Fibroblast of skin of scalp (primary cell): ENCODE measurements at places on chromosomes 11 and 22.
A peak's percentile ranks its signal among the peaks of the same experiment; 100 is the strongest.

- DNase-seq = no peak
Observed at GRCh38 chr11:62603072-62603408, 1.4 kb upstream of the MTA2 start.

GRCh38 chr11:106988151-106989077 is 29.9 kb downstream of the GUCY1A2 start:
- DNase-seq = peak; percentile 66

GRCh38 chr11:81472646-81473045 is 1261.0 kb downstream of the FAM181B start:
- DNase-seq = no peak

DNA sequence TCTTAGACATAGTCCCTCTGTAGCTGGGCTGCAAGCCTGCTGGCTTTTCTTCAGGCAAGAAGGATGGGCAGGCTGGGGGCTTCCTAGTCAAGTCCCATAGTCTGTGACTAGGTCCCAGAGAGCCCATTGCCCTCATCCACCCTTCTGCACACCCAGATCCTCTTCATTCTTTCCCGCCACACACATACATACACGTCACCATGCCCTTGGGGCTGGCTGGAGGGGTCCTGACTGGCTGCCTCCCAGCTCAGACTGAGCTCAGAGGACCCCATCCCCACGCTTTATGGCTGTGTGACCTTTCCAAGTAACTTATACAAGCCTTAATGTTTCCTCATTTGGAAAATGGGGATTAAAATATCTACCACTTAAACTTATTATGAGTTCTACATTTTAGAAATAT is 13.5 kb upstream of the PPFIBP2 start:
- no peak for DNase-seq

DNA sequence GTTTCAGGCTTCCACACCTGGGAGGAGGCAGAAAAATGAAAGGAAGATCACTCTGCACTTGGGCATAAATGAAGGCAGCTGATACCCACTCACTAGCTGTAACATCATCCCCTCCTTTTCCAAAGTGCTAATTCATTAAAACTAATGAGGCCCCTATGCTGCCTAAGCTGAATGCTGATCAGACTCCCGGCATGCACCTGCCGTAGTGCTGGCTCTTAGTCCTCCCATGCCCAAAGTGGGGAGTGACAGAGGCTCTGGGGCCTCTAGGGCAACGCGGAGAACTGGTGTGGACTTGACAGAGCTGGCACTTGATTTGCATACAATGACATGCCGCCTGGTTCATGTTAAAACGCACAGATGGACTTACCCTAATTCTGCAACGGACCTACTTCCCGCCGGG is 96.5 kb upstream of the NCAM1 start:
- no peak for DNase-seq

GRCh38 chr11:129894278-129895125 is 876 bp downstream of the NFRKB start:
- no peak for DNase-seq

GRCh38 chr11:92413757-92414513 is 189.3 kb downstream of the FAT3 start:
- DNase-seq = no peak

- no peak for DNase-seq
Observed at GRCh38 chr11:10568486-10568941, at the start of gene LYVE1. LYVE1 (minus strand) TSS chr11:10568665; CDS start chr11:10568532, 133 bp downstream.

GRCh38 chr11:7444091-7444981 is 41.0 kb upstream of the OLFML1 start:
- no peak for DNase-seq

DNA sequence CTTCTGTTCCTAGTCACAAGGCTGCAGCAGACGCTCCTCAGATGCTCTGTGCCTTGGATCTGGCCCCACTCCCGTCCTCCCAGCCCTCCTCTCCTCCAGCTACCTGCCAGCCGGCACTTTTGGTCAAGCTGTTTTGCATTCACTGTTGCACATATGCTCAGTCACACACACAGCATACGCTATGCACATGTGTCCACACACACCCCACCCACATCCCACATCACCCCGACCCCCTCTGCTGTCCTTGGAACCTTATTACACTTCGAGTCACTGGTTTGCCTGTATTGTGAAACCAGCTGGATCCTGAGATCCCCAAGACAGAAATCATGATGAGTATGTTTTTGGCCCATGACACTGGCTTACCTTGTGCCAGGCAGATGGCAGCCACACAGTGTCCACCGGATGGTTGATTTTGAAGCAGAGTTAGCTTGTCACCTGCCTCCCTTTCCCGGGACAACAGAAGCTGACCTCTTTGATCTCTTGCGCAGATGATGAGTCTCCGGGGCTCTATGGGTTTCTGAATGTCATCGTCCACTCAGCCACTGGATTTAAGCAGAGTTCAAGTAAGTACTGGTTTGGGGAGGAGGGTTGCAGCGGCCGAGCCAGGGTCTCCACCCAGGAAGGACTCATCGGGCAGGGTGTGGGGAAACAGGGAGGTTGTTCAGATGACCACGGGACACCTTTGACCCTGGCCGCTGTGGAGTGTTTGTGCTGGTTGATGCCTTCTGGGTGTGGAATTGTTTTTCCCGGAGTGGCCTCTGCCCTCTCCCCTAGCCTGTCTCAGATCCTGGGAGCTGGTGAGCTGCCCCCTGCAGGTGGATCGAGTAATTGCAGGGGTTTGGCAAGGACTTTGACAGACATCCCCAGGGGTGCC is 109.8 kb downstream of the BCR start:
- DNase-seq = peak; percentile 50

GRCh38 chr11:26043665-26044064 is 288.3 kb upstream of the ANO3 start:
- DNase-seq = no peak

- no peak for DNase-seq
Observed at GRCh38 chr11:44944853-44945235, 5.8 kb downstream of the TP53I11 start.

- DNase-seq = no peak
Observed at GRCh38 chr11:9285850-9286587, 20.9 kb upstream of the DENND5A start.

DNA sequence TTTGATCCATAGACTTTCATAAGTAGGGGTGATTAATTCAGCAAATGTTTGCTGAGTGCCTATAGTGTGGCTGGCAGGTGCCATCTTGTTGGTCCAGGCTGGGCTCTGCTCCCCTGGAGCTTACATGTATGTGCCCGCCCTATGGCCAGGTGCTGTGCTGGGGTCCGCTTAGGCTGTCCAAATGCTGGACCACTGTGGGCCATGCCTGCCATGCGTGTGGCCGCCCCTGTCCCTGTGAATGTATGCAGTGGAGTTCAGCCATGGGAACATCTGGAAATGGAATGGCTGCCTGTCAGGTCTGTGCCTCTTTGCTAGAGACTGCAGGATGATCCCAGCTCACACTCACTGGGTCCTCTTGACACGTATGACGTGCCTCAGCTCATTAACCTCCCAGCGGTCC is 594.6 kb downstream of the TBC1D22A start:
- DNase-seq = no peak

DNA sequence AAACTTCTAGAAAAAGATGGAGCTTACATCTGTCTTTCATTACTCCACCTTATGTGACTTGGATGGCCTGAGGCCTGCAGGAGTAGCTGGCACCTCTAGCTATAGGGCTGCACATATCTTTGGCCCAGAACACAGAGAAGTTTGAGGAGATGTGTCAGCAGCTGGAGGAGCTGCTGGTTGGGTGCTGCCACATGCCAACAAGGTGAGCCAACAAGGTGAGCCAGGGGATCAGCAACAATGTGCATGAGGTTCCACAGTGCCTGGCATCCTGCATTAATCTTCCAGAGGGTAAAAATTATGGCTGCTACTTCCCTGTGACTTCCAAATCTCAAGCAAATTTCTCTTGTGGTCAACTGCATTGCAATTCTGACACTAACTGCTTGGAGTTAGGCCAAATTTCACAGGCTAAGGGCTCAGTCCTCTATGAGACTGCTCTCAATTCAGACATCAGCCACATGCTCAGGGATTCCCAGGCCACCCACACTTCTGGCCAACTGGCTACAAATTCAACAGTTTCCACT is 16.0 kb downstream of the RBM7 start:
- peak; percentile 72 for DNase-seq

- DNase-seq = no peak
Observed at GRCh38 chr22:45087802-45088201, 75.9 kb upstream of the NUP50 start.

DNA sequence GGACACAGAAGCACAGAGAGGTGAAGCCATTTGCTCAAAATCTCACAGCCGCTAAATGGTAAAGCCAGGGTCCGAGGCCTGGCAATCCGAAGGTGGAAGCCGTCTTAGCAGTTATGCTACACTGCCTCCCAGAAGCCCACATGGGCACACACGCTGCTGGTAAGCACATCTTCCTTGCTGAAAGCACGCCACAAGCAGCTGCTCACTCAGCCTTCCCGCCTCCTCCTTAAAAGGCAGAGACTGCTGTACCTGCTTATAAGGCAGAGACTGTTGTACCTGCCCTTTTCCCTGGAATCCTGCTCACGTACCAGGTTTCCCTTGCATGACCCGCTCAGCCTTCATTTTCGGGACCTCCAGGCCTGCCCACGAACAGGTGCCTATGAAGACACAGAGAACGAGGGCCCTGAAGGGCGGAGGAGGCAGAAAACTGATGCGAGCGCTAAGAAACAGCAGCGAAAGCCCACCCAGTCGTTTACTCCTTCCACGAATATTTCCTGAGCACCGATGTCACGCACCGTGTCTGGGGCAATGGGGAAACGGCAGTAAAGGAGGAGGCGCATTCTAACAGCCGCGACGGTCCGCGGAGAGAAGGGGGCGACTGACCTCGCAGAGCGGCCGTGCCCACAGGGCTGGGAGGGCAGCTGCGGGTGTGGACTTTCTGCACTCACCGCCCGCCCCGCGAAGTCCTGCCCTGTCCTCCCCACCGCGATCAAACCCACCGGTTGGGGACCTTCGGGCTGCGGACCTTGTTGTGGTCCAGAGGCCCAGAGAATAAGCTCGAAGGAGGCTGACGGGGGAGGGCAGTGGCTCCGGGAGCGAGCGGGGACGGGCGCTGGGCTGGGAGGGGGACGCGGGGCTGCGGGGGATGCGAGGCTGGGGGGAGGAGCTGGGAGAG is 13.0 kb downstream of the SPATA19 start:
- no peak for DNase-seq

- no peak for DNase-seq
Observed at GRCh38 chr11:125625225-125625629, 264 bp downstream of the CHEK1 start.

DNA sequence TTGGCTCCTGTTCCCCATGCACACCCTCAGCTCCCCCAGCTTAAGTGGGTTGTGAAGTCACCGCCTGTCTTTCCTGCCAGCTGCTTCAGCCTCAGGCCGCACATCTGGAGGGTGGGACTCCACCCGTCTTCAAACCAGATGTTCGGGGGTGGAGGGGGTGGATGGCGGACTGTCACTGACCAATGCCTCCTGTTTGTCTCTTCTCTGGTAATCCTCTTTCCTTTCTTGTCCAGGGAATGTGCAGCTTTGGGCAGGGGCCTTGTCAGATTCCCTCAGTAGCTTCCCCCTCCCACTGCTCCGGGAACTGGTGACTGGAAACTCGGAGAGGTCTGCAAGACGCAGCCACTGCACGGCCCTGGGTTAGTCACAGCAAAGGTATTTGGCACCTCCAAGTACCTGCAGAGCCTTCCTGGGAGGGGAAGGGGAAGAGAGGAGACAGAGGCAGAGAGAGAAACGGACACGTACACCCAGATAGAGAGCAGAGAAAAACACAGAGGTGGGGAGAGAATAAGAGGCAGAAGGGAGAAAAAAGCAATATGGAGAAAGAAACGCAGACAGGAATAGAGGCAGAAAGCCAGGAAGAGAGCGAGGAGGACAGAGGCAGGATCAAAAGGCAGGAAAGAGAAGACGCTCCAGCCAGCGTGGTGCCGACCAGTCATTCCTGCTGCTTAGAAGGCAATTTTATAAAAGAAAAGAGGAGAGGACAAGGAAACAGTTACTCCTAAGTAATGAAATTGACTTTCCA is 56.1 kb upstream of the TIMP3 start:
- DNase-seq = peak; percentile 21

- DNase-seq = no peak
Observed at GRCh38 chr22:19769393-19769715, 8.8 kb downstream of the TBX1 start.

GRCh38 chr11:40508303-40508702 is 951.1 kb downstream of the LRRC4C start:
- no peak for DNase-seq

GRCh38 chr11:23851216-23851615 is 645.6 kb upstream of the LUZP2 start:
- DNase-seq = no peak

DNA sequence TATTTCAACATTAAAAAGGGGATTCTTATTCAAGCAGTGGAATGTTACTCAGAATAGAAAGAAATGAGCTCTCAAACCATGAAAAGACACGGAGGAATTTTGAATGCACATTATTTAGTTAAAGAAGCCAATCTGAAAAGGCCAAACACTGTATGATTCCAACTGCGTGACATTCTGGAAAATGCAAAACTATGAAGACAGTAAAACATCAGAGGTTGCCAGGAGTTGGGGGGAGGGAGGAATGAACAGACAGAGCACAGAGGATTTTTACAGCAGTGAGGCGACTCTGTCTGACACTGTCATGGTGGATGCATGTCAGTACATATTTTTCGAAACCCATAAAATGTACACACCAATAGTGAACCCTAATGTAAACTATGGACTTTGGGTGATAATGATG is 22.9 kb upstream of the THY1 start:
- DNase-seq = peak; percentile 84

DNA sequence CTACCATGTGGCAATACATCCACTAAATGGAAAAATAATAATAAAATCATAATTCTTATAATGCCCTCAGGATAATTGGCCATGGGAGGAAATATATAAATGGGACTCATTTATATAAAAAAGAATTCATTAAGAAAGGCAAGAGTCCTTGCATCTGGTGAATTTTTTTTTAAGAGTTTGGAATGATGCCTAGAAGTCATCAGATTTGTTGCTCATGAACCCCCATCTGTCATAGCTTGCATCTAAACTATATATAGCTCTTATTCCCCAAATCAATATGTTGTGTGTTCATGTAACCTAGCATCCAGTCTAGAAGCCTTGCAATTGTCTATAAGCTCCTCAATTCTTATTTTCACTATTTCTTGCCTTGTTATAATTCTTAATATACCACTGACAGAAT is 75.9 kb downstream of the CADM1 start:
- DNase-seq = no peak

DNA sequence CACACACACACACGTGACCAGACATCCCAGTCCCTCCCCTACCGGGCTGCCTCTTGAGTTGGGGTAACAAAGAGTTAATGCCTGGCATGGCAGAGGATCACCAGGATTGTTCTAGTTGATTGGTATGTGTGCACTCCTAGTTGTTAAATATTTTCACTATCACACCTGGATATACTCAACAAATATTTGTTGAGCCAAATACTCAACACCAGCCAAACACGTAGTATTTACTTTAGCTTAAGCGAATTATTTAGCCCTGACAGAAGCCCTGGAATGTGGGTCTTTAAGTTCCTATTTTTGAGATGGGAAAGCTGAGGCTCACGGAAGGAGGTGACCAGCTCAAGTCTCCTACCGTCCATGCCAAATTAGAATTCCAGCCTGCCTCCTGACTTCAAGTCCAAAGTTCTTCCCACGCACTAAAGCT is 10.5 kb downstream of the CD3E start:
- DNase-seq = no peak
